CD4-positive, alpha-beta T cell treated with Interleukin-4 for 4 hours (primary cell): ENCODE measurements at places on chromosomes 1 and 21.

DNA sequence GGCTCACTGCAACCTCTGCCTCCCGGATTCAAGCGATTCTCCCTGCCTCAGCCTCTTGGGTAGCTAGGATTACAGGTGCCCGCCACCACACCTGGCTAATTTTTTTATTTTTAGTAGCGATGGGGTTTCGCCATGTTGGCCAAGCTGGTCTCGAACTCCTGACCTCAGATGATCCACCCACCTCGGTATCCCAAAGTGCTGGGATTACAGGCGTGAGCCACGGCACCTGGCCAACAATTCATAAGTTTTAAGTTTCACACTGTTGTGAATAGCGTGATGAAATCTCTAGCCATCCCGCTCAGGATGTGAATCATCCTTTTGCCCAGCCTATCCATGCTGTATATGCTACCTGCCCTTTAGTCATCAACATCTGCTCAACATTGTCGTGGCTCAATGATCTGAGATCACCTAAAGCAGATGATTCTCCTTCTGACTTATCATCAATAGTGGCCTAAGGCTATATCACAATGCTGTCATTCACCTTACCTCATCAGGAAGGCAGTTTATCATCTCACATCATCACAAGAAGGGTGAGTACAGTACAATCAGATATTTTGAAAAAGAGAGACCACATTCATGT lies 2.6 kb downstream of the PFDN2 start:
- peak; percentile 44 for DNase-seq

GRCh38 chr1:44505210-44505993 lies 100.3 kb downstream of the RNF220 start:
- no peak for DNase-seq

GRCh38 chr1:3548156-3548893 lies 63.0 kb downstream of the MEGF6 start:
- DNase-seq = no peak

GRCh38 chr1:18199462-18199861 lies 91.9 kb downstream of the IGSF21 start:
- no peak for DNase-seq

GRCh38 chr1:96207936-96208335 lies 513.6 kb upstream of the PTBP2 start:
- DNase-seq = no peak

DNA sequence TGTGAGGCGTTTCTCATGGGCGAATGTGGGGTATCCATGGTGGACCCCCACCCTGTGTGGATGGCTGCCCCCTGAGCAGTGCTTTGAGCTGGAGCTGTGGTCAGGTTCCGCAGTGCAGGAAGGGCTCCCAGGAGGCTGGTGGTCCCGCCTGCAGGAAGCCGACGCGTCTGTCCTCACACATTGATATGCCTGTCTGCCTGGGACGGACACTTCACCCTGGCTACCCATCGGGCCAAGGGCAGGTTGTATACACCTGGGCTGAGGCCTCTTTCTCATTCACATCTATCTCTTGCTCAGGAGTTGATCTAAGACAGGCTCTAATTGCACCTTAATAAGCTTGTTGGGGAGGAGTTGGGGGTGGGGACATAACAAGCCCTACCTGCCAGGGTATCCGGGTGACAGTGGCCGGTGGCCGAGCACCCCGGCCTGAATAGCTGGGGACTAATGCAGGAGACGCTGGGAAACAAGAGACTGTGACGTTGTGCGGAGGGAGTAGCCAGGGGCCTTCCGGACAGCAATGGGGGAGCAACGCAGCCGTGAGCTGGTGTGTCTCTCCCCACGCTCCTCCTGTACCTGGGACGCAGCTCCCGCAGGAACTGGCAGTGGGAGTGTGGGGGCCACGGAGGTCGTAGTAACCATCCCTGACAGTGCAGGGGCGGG lies 21.7 kb downstream of the PDXK start:
- no peak for DNase-seq

GRCh38 chr1:248825909-248826760 lies at the start of gene SH3BP5L:
SH3BP5L (minus strand) TSS chr1:248825915; CDS start chr1:248824935, 980 bp downstream.
- peak; percentile 92 for DNase-seq

- no peak for DNase-seq
Observed at GRCh38 chr1:54614024-54614423, 9.3 kb downstream of the FAM151A start.

DNA sequence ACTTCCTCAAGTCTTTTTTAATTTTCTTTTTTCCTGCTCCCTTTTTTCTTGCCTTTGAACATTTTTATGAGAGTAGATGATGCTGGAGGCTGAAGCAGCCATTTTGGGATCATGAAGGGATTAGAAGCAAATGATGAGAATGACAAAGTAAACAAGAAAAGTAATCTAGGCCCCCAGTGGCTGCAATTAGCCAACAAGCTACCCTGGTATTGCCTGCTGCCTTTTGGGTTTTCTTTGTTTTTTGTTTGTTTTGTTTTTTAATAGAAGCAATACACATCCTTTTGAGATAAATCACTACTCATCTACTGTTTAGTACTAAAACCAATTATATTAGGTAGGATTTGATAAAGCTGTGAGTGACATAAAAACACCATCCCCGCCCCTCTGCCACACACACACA lies 280.7 kb upstream of the ADGRL2 start:
- no peak for DNase-seq

DNA sequence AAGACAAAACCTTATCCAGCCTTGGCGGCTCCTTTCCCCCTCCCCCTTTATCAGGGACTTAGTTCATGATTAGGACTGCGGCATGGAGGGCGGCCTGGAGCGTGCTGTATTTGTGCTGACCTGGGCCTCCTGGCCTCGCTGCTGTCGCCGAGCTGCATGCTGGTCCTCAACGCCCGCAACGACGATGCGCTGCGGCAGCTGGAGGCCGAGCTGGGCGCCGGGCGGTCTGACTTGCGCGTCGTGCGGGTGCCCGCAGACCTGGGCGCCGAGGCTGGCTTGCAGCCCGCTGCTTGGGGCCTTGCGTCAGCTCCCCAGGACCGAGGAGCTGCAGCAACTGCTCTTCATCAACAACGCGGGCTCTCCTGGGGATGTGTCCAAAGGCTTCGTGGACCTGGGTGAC lies 70.9 kb downstream of the TM2D1 start:
- DNase-seq = no peak

DNA sequence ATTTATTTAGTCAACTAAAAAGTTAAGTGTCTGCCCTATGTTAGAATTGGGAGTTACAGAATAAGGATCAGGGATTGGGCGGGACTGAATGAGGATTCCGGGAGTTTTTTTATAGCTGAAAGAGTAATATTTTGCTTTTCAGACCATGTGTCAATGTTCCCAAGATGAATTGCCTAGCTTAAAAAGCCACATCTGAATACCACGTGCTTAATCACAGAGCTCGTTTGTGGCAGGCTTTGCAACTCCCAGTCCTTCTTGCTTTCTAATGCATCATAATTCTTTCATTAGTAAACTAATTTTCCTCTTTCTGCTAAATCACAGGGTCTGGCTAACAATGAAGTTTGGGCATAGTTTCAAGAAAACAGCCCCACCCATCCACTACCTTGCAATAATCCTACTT lies 4.2 kb upstream of the BCL10 start:
- DNase-seq = no peak

GRCh38 chr1:76770979-76771378 lies 96.3 kb upstream of the ST6GALNAC5 start:
- no peak for DNase-seq

GRCh38 chr1:31425301-31426081 lies 12.5 kb downstream of the SERINC2 start:
- no peak for DNase-seq

- no peak for DNase-seq
Observed at GRCh38 chr1:176051902-176052518, 155.1 kb downstream of the COP1 start.

DNA sequence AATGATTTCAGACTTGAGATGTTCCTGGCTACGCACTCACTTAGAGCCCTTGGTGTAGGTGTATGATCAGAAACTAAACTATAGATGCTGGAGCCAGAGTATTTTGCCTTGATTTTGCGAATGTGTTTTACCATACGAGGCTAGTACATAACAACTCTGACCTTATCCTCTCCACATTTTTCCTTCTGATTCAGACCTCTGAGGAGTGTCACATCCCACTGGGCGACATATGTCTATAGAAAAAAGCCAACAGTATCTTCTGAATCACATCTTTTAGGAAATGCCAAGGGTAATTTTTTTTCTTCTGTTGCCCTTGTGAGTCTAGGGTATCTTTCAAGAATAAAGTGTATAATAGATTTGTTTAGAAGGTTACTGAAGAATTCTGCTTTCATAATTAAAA lies 49.6 kb downstream of the AK4 start:
- no peak for DNase-seq

DNA sequence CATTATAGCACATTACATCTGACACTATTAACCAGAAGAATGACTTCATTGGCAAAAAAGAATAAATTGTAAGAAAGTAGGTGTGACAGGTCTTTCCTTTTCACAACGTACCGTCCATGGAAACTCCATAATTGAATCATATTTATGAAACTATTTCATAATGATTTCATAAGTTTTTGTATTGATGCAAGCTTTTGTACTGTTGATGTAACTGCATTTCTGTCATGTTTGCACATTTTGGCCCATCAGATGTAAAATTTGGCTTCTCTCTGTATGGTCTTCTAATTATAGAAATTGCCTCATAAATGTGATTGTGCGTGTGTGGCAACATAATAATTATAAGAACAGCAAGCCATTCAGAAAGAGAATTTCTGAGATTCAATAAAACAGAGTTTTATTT lies 180.7 kb upstream of the ZNHIT6 start:
- no peak for DNase-seq

GRCh38 chr1:230070321-230071208 lies 3.5 kb downstream of the GALNT2 start:
- DNase-seq = no peak

DNA sequence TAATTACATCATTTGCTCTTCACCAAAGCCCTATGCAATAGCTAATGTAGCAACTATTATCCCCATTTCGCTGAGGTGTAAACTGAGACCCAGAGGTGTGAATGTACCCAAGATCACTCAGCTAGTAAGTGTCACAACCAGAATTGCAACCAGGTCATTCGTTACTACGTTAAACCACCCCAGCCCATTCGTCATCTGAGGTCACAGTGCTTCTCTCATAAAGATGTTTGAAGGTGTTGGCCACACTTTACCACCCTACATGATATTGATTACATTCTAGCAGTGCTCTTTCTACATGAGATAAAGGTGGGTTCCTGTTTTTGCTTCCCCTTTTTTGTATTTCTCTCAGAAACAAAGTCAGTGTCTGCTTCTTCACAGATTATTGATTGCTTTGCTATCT lies 195.3 kb downstream of the ZBTB18 start:
- DNase-seq = no peak

DNA sequence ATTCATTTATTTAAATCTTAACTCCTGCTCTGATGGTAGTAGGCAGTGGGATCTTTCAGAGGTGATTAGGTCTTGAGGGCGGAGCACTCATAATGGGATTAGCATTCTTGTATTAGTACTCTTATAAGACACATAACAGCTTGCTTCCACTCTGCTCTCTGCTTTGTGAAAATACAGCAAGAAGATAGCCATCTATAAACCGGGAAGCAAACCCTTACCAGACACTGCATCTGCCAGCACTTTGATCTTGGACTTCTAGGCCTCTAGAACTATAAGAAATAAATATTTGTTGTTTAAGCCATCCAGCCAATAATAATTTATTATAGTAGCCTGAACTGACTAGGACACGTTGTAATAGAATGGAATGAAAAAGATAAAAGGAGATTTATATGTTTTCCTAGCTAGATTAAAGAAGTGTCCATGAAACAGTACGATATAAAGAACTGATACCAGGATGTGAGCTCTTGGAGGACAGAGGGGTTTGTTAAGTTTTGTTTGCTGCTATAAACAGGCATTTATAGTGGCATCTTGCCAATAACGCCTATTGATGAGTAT lies 869.9 kb downstream of the MRPL39 start:
- DNase-seq = no peak

DNA sequence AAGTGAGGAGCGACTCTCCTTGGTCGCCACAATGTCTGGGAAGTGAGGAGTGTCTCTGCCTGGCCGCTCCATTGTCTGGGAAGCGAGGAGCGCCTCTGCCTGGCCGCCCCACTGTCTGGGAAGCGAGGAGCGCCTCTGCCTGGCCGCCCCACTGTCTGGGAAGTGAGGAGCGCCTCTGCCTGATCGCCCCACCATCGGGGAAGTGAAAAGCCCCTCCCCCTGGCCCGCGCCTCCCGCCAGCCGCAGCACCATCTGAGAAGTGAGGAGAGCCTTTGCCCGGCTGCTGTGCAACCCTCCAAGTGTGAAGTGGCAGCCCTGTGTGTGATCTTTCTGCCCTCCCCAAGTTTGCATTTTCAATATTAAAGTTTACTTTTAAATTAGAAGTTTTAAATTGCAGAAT lies 95.0 kb upstream of the PPP2R5A start:
- no peak for DNase-seq

- DNase-seq = no peak
Observed at GRCh38 chr1:8569242-8569641, 248.2 kb downstream of the RERE start.

DNA sequence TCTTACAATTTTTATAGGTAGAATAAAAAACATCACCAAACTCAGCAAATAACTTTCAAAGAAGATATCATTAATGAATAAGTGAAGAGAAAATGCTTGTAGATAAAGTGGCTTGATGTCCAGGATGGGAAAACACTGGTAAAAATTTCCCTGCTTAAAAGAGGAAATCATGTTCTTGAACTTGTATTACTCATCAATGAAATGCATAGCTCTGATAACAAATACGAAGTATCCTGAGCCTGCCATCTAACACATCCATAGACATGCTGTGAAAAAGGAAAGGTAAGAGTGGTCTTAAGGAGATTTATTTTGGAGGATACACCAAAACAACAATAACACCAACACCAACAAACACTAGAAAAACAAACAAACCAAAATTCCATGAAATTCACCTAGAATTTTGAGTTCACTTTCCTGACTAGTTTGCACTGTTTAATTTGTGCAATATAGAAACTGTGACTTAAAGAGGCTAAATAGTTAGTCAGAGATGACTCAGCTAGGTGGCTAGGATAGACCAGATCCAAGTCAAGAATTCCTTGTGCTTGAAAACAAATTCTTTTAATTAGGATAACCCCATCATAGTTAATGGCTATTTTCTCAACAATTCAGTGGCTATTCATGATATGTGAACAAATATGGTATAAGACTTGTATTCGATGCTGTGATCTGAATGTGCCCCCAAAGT lies 179.8 kb upstream of the KCNK2 start:
- no peak for DNase-seq

DNA sequence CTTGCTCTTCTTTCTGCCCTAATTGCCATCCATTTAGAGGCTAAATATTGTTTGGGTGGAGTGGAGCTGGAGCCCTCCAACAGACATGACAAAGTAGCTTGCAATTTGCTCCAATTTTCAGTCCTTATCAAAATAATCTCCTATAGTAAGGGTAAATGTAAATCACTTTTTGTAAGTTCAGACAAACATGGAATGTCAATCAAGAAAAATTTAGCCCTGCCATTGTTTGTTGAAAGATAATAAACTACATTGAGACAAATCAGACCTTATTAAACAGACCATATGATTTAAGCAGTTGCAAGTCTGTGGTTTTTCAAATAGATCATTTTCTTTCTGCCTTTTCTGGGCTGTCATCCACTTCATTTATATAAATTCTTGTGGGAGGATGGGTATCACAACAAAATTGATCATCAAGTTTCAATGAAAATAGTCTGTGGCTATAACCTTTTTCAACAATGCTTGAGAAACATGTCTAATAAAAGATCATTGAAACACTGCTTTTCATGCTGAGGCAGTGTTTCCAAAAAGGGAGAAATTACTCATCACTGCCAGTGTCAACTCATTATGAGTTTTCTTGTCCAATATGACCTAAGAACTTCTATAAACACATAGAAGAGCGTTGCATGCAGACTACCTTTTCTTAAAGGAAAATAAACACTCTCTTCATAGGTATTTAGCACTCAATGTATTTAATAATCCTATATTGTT lies 1152.0 kb upstream of the B3GALT2 start:
- no peak for DNase-seq
